ENCODE measurements at places on chromosomes 12 and 14.

- DNase-seq: no peak
Measured at GRCh38 chr12:42865282-42865681, 275.7 kb upstream of the PRICKLE1 start.

- peak; percentile 79 for DNase-seq
Measured at GRCh38 chr14:75566321-75566720, 12.1 kb upstream of the FLVCR2 start.

- DNase-seq: no peak
Measured at GRCh38 chr12:23055004-23055403, 430.0 kb downstream of the ETNK1 start.

GRCh38 chr12:92234533-92234932, 88.9 kb upstream of the BTG1 start:
- no peak for DNase-seq

- no peak for DNase-seq
Measured at GRCh38 chr12:102781117-102781516, 135.9 kb downstream of the PAH start.

DNA sequence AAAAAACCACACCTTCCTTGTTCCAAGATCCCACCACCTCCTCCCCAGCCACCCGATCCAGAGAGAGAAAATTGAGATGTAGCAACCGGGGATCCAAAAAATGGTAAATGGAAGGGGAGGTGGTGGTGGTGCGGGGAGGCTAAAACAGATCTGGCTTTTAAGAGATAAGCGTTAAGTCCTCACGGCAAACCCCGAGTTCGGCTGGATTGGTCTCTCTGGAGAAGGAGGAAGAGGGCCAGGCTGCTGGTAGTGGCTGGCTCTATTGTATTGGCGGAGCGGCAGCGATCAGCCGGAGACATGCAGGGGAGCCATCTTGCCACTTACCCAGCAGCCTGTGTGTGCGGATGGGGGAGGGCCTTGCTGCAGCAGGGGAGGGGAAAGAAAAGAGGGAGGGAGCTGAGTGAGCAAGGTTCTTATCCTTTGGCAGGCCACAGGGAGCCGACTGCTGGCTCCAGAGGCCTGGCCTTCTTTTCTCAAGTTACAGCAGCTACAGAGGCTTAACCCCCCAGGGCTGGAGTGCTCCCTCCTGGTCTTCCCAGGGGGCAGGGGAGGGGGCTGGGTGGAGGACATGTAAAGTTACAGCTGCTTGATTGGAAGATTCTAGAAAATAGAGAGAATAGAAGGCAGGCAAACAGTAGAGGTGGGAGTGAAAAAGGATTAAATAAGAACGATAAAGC, 14.1 kb upstream of the CDH24 start:
- DNase-seq: peak; percentile 76

DNA sequence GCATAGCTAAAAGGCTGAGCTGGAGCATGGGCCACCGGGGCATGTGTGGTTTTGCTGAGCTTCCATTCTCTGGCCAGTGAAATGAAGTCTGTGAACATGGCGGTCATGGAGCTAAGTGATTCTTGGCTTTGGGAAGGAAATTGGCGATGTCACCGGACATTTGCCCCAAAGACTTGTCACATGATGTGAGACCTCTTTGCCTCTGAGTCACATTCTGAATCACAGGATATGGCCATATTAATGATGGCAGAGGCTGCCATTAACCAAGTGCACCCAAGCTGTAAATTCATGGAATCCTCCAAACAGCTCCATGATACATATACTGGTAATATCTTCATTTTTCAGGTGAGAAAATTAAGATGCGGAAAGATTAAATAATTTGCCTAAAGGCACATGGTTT, 27.4 kb upstream of the BATF start:
- DNase-seq: no peak

GRCh38 chr12:100017056-100017455, 32.3 kb upstream of the ANKS1B start:
- no peak for DNase-seq

GRCh38 chr14:73771848-73772638, 57.9 kb upstream of the PNMA1 start:
- peak; percentile 72 for DNase-seq

GRCh38 chr14:67133595-67134441, 55.4 kb upstream of the GARIN2 start:
- DNase-seq: no peak

DNA sequence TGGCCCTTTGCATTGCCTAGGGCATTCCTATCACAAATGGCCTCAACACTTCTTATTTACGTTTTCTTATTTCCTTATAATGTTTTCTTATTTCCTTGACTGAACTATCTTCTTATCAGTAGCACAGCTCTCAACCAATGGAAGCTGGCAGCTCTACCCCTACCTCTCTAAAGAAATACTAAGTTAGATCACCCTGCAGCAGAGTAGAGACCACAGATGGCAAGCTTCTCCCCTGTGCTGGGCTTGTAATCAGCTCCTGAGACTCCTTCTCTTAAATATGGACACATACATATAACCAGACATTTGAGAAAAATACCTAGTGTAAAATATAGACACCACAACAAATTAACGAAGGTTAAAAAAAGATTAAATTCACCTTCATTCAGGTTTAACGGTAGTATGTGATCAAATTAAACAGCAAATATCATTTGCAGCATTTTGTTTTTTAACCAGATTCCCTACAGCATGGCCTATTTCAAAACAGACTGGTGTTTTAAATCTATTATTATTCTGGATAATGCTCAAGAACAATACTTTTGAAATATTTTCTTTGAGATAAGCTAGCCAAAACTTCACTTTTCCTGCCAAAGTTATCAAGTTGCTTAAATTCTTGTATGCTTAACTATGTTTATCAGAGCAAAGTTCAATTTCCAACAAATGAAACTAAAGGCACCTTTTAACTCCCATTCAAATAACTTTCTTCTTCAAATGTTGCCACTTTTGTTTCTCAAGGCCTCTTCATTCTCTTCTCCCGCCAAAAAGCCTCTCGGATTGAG, 54.3 kb downstream of the SLC41A2 start:
- DNase-seq: no peak

GRCh38 chr12:116508145-116509121, 50.7 kb upstream of the MAP1LC3B2 start:
- DNase-seq: no peak

- no peak for DNase-seq
Measured at GRCh38 chr12:69039911-69040310, 106.9 kb upstream of the CPM start.

DNA sequence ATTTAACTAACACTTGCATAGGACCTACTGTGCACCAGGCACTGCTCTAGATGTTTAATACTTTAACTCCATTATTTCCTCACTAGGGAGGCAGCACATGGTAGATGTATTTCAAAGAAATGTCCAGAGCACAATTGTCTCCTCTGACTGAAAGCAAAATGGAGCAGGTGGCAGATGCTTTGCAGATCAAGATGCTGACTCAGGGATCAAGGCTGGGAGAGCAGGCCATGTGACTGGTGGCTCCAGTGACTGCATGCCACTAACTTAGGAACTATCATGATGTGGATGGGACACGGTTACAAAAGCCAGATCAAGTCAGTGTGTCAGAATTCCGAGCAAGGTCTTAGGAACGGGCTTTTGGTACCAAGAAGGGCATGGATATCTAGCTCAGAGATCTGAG, 28.2 kb downstream of the SERPINA11 start:
- DNase-seq: no peak

GRCh38 chr12:7460375-7461259, 16.7 kb upstream of the CD163L1 start:
- DNase-seq: peak; percentile 15

DNA sequence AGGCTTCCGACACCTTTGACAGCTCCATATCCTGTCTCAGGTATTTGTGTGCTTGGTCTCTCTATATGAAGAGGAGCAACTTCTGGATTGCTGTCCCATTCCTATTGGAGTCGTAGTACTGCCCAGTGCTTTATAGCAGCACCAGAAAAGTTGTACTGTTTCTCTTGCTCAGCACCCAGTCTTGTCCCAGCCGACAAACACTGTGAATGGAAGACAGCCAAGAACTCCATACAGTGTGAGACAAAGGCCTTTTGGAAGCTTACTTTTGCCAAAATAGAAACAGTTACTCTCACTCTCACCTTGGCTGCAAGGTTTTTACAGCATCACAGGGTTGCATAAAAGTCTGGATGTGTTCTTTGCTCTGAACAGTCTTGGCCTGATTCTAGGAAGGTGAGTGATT, 105.3 kb downstream of the TGFB3 start:
- no peak for DNase-seq

DNA sequence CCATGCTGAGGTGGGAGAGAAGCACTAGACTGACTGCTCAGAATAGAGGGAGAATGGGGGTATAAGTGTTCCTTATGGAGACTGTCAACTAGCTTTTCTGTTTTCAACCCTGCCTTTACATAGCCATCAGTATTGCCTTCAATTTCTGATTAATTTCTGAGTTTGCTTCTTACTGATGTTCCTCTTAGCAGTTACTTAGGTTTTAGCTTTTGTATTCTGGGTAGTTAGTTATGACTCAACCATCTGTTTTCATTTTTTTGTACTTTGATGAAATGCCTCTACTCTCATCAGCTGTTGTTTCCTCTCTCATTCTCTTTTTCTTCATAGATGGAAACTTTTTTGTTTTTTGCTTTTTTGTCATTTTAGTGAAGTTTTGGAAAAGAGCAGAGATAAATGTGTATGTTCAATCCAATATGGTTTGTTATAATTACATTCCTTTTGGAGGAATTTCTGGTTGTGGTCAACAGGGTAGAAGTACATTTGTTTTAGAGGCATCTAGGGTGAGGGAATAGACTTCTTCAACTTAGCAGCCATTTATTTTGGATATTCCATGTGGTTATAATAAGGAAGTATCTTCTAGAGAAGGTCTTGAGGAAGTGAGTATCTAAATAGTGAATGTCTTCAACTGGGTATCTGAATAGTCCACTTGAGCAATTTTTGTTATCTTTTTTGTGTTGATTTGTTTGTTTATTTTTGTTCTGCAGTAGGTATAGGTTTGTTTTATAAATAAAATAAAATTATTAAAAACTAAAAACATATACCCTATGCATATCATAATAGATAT, 29.6 kb downstream of the PMCH start:
- DNase-seq: no peak

- DNase-seq: peak; percentile 17
Measured at GRCh38 chr12:94458877-94459727, 565 bp downstream of the CEP83 start.

- no peak for DNase-seq
Measured at GRCh38 chr12:115251727-115252126, 567.8 kb upstream of the TBX3 start.

GRCh38 chr12:131362291-131363211, 348.3 kb upstream of the SFSWAP start:
- no peak for DNase-seq
